ENCODE measurements at places on chromosomes 12 and 14. TPM values are rescaled to one million over a fixed set of nuclear protein-coding genes. Genes with fewer than 3 reads are reported as not detected.

The BLOC1S1 gene
- total RNA-seq = 154 TPM

The GARIN6 gene
- total RNA-seq = not detected

The LTBR gene
- 168 TPM for total RNA-seq

The LPAR5 gene
- 0.67 TPM for total RNA-seq

The DLST gene
- total RNA-seq = 95.3 TPM

The LRRC43 gene
- 0.37 TPM for total RNA-seq
